ENCODE measurements at places on chromosomes 7 and 10.
A peak's percentile ranks its signal among the peaks of the same experiment; 100 is the strongest.

GRCh38 chr7:100088095-100088620, 611 bp upstream of the COPS6 start:
- DNase-seq = no peak

- DNase-seq = no peak
Measured at GRCh38 chr10:125257521-125258108, 97.3 kb upstream of the CTBP2 start.

GRCh38 chr10:26090762-26091161, 125.8 kb upstream of the GAD2 start:
- DNase-seq = no peak

GRCh38 chr10:119608316-119609155, 11.8 kb upstream of the TIAL1 start:
- DNase-seq = peak; percentile 21

DNA sequence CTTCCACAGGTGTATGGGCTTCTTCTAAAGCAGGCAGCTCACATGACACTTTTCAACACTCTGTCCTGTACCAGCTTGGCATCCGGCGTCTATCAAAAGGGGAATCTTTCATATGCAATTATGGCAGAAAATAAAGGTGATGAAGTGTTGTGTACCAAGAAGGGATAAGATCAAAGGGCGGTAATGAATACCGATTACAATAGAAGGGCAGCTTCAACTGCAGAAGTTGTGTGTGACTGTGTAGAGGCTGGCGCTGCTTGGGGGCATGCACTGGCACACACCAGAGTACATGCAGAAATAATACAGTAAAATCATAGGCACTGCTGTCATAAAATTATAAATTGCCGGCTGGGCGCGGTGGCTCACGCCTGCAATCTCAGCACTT, 744.7 kb downstream of the LRMDA start:
- DNase-seq = no peak

GRCh38 chr10:12826800-12827372, 174.6 kb downstream of the CCDC3 start:
- DNase-seq = no peak

- no peak for DNase-seq
Measured at GRCh38 chr7:130723784-130724183, 10.2 kb downstream of the KLF14 start.

DNA sequence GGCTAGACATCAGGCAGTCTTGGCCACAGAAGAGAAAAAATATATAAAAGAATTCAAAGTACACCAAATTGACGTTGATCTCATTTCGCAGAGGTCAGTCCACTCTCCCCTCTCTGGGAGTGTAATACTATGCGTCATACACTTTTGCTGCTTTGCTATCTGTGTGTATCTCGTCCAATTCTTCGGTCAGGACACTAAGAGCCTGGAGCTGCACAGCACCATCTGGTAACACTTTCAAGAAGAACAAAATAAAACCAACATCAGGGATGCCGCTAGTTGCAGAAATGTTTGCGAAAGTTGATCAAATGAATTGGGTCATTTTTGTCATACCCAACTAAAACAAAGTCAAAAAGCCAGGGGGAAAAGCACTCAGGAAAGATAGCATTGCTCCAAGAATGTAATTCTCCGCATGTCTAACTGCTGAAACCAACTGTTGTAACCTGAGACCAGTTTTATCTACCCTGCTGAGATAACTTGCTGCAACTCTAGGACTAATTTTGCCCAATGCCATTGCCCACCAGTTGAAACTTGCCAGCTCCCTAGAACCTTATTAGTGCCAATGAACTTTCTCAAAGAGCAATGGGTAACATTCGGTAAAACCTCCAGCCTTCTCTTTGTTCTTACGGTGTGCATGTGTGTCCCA, 23.0 kb downstream of the TMEM176A start:
- no peak for DNase-seq

- no peak for DNase-seq
Measured at GRCh38 chr7:144455040-144455404, 51.5 kb upstream of the NOBOX start.

- no peak for DNase-seq
Measured at GRCh38 chr7:29196971-29197595, 2.5 kb downstream of the CHN2 start.

GRCh38 chr7:67267914-67268313, 271.3 kb downstream of the TYW1 start:
- no peak for DNase-seq

DNA sequence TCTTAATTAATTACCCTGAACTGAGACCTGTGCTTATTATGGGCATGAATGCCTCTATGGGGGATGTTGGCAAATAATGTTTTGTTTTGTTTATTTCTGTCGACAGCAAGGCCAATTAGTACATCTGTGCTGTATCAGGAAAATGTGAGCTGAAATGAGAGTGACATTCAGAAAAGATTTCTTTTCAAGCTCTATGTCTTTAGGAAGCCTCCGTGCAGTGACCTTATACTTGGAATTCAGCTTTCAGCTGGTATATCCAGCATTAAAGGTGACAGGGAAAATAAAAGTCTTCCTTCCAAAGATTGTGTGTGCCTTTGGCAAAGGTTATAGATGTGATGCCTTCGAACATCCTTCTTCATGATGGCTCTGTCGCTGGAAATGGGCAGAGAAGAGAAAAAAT, 1061.1 kb downstream of the SORCS3 start:
- no peak for DNase-seq

DNA sequence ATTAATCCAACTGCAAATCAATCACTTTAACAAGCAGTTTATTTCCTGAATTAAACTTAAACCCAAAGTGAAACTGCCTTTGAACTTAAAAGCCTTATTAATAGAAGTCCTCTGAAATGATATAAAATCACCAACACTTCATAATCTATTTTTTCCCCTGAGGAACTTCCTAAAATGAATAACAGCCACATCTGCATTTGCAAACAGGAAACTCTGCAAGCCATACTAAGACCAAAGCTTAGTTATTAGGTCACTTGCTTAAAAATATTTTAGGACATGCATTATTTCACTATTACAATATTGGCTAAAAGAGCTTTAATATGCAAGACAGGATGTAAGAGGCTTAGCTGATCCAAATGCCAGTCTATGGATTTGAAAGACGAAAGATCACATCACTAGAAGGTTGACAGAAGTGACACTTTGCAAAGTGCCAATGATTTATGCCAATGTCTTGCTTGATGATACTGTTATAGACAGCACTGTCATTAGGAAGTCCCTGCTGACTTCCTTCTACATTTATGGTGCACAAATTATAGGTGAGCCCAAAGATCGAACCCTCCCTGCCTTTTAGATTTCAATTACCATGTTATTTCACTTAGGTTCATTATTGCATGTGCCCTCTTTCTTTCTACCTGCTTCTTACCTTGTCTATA, 99.9 kb upstream of the SKAP2 start:
- DNase-seq = no peak

GRCh38 chr7:1268076-1268815, 35.6 kb downstream of the UNCX start:
- DNase-seq = no peak

GRCh38 chr10:46553238-46554049, 3.0 kb downstream of the GPRIN2 start:
- DNase-seq = no peak

GRCh38 chr7:112286250-112287086, 80.0 kb downstream of the ZNF277 start:
- DNase-seq = peak; percentile 52

DNA sequence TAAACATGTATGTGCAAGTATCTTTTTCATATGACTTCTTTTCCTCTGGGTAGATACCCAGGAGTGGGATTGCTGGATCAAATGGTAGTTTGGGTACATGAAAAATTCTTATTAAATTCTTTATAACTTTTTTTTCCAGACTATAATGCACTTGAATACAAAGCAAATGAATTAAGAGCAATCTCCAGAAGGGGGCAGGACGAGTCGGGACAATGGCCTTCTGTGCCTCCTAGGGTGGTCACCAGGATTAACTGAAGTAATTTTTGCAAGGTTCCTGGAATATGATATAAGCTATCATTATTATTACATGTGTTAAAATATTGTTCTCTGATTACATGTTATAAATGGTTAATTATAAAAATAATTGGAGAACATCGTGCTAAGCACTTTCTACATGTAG, 127.2 kb downstream of the PPP1R17 start:
- DNase-seq = peak; percentile 9

- DNase-seq = no peak
Measured at GRCh38 chr7:75725306-75725705, 13.4 kb downstream of the HIP1 start.

DNA sequence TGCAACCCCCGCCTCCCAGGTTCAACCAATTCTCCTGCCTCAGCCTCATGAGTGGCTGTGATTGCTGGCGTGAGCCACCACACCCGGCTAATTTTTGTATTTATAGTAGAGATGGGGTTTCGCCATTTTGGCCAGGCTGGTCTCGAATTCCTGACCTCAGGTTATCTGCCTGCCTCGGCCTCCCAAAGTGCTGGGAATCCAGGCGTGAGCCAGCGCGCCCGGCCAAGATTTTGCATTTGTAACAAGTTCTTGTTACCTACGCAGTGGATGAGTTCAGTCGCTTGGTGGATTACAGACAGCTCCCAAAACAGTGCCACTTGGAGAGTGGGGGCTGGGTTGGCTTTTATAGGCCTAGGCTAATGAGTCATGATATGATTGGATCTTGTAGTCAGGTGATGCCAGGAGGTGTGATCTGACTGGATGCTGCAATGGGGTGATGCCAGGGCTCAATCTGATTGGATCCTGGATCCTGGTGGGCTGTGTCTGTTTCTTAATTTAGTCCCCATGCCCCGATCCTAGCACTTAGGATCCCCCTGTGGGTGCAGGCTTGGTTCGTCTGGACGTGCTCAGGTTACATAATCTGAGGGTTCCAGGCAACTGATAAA, 20.3 kb downstream of the SBDS start:
- DNase-seq = peak; percentile 14

DNA sequence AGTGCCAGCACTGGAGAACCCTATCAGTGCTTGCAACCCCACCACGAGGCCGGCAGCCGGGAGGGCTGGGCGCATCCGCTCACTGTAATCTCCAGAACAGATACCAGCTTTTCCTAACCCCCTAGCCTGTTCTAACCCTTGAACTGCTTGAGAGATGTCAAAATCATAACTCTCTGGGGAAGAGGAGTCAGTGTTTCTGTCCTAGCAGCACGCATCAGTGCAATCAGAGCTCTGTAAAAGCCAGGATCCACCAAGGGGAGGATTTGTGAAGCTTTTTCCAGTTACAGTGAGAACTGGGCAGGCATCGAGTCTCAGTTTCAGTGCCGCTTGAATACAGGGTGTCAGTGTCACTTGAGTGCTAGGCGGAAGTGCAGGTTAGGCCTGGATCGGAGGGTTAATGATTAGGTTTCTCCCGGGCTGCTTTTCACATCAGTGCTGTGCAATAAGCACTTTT, 104.5 kb upstream of the INSYN2A start:
- DNase-seq = no peak

DNA sequence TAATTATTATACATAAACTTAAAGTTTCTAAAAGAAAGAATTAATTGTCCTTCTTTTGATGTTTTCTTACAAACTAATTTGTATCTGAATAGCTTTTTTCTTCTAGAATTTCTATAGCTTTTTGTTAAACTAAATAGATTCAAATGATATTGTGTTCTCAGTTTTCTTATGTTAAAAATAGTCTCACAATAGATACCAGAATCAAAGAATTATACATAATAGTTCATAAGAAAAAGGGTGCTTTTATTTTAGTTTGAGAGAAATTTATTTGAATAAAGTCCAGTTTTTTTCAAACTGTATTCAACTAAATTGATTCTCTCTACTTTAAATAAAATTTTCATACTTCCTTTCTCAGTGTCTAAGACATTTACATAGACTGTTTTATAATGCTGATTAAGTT, 274.8 kb downstream of the SEMA3D start:
- DNase-seq = no peak

- DNase-seq = peak; percentile 71
Measured at GRCh38 chr7:100629117-100629716, 12.1 kb downstream of the TFR2 start.

DNA sequence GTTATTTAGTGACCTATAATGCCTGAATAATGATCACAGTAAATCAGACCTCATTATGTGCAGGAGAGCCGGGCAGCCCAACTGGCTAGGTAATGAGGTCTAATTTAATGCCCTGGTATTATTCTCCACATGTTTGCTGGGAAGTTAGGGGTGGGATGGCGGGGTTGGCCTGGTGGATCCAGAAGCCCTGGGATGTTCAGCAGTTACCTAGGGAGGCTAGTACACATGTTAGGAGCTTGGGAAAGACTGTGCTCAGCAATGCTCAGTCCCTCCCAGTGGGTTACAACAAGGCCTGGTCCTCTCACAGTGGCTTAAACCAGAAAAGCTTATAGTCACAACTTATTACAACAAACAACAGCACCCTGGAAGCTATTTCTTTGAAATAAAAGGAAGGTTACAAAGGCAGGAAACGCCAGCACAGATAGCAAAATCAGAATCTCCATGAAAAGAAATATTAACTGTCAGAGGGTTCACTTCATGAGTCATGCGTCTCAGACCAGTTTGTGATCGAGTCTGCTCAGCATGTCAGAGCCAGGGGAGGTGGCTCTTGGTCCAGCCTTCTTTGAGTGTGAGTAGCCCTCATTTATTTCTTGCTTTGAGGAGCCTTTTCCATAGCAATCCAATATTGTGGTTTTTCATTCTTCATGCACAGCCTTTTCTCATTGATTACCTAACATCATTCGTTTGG, 418.6 kb upstream of the NPVF start:
- no peak for DNase-seq

DNA sequence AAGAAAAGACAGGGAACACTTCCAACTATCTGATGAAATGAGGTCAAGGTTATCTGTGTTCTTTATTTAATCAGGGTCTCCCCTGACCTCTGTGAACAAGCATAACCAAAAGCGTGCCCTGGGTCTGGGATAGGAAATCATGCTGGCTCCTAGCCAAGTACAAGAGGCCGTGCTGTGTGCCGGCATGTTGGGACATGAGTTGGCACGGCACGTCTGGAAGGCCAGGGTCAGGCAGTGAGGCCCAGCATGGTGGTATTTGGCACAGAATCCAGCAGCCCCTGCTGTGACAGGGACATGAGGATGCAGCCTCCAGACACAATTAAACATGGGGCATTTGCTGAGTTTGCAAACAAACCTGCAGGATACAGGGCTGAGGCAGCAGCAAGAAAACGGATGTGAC, 320.4 kb downstream of the PLXNA4 start:
- no peak for DNase-seq

DNA sequence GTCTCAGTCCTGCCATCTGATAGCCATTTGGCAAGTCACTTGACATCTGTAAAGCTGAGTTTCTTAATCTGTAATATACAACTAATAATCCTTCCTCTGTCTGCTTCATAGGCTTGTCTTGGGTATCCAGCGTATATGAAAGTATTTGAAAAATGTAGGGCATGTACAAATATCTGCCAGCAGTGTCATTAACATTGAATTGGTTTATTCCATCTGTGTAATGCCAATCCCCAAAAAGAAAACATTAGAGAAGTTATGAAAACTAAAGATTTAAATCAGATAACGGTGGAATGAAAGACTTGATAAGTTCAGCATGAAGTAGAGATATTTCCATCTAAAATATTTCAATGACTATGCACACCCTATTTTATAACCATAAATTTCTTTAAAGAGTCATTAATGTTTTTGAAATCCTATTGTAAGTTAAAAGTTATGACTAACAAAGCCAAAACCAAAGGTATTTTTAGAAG, 9.8 kb upstream of the RTKN2 start:
- no peak for DNase-seq

- no peak for DNase-seq
Measured at GRCh38 chr7:74306004-74306729, 17.0 kb downstream of the CLIP2 start.

GRCh38 chr7:80347173-80347572, 164.7 kb downstream of the GNAT3 start:
- no peak for DNase-seq
